M059J (cell line): ENCODE measurements at places on chromosomes 3 and 15. TPM values are rescaled to one million over a fixed set of nuclear protein-coding genes. Genes with fewer than 3 reads are reported as not detected.

The NEK10 gene
- 0.71 and 1.4 TPM in 2 replicates for total RNA-seq

The CCDC39 gene
- not detected in 2 replicates for total RNA-seq

- no peak for DNase-seq
Measured at GRCh38 chr15:67861983-67862382, 22.1 kb upstream of the RNU6-1 start.

- peak; percentile 89 for DNase-seq
Measured at GRCh38 chr3:58005669-58006068, 2.6 kb upstream of the FLNB start.

DNA sequence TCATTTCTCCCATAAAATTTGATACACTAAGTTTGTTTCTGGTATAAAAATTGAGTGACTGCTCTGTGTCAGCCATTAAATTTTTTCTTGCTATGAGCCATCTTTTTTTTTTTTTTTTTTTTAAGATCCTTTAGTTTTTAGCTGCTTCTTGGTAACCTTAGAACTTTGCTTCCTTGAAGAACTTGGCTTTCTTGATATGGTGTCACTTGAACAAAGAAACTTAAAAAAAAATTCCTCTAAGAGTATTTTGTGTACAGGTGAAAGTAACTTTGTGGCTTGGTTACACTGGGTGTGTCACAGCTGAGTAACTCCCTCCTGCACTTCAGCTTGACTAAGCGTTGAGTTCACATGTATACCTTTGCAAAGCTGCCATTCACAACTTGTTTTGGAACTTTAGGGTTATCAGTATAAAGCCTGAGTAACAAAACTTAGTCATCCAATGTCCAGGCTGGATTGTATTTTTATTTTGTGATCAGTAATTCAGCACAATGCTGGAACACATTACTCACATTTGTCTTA lies 6.5 kb downstream of the CHD2 start:
- DNase-seq, result peak; percentile 88

GRCh38 chr3:165532851-165533250 lies 304.4 kb downstream of the BCHE start:
- no peak for DNase-seq
